ENCODE measurements at places on chromosomes 13 and 19.

- DNase-seq: no peak
These were observed 418.6 kb downstream of the FOXO1 start for GRCh38 chr13:40247845-40248244.

GRCh38 chr19:18434411-18435175, 3.3 kb downstream of the ISYNA1 start:
- no peak for DNase-seq

- no peak for DNase-seq
These were observed at the start of gene PTGER1 for GRCh38 chr19:14475251-14476073. Gene PTGER1 (minus strand): TSS chr19:14475354. CDS start chr19:14474320, 1,034 bp downstream.

DNA sequence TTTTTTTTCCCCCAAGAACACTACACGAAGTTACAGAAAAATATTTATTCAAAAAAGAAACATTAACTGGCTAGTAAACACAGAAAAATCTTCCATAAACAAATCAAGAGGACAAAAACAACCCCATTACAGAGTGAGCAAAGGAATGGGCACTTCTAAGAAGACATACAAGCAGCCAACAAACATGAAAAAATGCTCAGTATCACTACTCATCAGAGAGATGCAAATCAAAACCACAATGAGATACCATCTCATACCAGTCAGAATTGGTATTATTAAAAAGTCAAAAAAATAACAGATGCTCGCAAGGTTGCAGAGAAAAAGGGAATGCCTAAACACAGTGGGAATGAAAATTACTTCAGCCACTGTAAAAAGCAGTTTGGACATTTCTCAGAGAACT, 131.7 kb downstream of the UGGT2 start:
- DNase-seq: no peak

GRCh38 chr19:30434797-30435594, 62.8 kb downstream of the ZNF536 start:
- DNase-seq: no peak

DNA sequence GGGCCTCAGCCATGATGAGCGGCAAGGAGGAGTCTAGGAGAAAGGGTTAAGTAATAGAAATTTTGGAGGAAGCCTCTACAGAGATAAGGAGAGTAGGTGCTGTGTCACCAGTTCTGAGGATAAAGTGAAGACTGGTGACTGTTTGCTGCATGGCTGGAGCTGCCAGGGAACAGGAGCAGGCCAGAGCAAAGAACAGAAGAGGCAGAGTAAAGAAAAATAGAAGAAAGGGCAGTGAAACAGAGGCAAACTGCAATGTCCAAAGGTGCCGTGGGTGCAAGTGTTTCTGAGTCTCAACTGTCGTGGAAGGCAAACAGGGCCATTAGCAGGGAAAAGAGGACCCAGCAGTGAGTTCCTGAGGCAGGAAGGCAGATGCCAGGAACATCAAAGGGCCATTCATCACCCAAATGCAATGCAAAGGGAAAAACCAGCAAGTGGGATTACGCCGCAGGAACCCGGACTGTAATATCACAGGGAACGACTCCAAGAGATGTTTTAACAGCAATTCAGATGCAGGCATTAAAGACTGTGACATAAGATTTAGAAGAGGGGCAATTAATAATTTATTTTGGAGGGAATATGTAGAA, 318.3 kb downstream of the FOXO1 start:
- no peak for DNase-seq

GRCh38 chr13:22569811-22570210, 611.0 kb upstream of the SGCG start:
- DNase-seq: no peak

GRCh38 chr19:51124729-51125128, at the start of gene SIGLEC9:
Gene SIGLEC9 (plus strand): TSS chr19:51124906. CDS start chr19:51124975, 69 bp downstream.
- no peak for DNase-seq

GRCh38 chr13:65921933-65922332, 1308.2 kb downstream of the PCDH9 start:
- no peak for DNase-seq

DNA sequence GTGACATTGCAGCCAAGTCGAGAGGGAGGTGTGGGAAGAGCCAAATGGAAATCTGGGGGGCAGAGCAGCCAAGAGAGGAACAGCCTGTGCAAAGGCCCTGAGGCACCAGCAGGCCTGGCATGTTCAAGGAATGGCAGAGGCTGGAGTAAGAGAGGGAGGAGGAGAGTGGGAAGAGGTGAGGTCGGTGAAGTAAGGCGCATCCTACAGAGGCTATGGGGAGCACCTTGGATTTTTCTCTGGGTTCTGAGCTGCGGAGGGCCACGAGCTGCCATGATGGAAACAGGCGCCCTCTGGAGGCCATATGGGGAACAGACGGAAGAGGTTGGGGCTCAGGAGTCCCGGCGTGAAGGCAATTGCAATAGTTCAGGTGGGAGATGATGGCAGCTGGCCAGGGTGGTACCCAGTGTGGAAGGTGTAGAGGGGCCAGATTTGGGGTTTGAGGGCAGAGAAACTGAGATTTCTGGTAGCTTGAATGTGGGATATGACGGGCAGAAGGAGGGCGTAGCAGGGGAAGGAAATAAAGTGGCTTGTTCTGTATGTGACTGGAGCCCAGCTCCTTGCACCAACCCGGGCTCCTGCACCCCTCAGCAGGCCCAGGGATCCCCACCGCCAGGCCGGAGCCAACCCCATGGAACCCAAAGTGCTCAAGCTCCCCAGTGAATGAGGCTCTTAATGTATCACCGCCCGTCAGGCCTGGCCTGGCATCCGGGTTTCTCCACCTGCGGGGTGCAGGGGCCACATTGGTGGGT, 20.5 kb upstream of the STRN4 start:
- no peak for DNase-seq

DNA sequence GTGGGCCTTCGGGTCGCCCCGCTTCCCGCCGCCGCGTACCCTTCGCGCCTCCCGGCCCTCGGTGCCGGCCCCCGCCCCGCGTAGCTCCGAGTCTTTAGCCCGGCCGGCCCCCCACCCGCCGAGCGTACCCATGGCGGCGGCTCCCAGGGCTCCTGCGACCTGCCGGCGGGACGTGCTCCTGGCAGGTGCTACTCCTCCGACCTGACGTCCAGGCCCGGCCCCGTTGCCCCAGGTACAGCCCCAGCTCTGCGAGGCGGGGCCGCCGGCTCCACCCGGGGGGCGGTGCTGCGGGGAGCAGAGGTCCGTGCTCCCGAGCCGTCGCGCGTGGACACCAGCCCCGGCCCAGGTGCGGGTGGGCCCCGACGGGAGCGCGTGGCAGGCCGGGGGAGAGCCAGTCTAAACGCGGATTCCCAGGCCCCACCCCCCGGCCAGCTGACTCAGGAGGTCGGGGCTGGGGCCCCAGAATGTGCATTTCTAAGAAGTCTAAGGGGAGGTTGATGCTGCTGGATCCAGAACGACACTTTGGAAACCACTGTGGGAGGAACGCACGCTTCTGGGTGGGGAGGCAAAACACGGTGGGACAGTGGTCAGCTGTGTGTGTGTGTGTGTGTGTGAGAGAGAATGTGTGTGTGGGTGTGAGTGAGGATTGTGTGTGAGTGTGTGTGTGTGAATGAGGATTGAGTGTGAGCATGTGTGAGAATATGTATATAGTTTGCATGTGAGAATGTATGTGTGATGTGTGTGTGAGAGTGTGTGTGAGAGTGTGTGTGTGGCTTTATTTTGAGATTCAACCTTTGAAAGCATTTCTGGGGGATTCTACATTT, at the start of gene SLC15A1:
Gene SLC15A1, minus strand, starts transcription at position 206 of the 824 bp plus-strand sequence. Its CDS starts 74 bp downstream, at position 132.
- no peak for DNase-seq

- DNase-seq: no peak
These were observed 14.3 kb downstream of the LPAR6 start for GRCh38 chr13:48398450-48399095.

DNA sequence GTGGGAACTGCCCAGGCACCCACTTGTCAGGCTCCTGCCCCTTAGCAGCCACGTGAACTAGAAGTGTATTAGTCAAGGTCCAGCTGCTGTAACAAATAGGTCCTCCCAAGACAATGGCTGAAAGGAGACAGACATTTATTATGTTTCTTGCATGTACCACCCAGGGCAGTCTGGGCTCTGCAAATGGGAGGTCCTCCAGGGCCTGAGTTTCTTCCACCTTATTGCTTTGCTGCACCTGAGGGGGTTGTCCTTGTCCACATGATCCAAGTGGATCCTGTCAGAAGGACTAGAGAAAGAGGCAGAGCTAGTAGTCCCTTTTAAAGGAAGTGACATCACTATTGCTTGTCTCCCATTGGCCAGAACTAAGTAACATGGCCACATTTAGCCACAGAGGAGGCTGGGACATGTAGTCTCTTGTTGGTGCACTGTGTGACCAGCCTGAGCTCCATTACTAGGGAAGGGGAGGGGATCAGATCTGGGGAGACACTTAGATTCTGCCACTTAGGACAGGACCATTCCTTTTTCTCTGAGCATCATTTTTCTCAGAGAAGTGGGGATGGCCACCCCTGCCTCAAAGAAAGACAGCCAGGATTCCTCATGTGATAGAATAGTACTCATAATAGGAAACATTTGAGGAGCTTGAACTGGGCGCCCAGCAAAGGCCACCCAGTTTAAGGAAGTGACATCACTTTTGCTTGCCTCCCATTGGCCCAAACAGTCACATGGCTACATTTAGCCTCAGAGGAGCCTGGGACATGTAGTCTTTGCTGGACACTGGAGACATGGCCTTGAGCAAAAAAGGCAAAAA, 15.1 kb downstream of the CC2D1A start:
- DNase-seq: no peak

- no peak for DNase-seq
These were observed 237.0 kb downstream of the POSTN start for GRCh38 chr13:37361608-37362007.
